ENCODE measurements at places on chromosomes 11 and 22.

DNA sequence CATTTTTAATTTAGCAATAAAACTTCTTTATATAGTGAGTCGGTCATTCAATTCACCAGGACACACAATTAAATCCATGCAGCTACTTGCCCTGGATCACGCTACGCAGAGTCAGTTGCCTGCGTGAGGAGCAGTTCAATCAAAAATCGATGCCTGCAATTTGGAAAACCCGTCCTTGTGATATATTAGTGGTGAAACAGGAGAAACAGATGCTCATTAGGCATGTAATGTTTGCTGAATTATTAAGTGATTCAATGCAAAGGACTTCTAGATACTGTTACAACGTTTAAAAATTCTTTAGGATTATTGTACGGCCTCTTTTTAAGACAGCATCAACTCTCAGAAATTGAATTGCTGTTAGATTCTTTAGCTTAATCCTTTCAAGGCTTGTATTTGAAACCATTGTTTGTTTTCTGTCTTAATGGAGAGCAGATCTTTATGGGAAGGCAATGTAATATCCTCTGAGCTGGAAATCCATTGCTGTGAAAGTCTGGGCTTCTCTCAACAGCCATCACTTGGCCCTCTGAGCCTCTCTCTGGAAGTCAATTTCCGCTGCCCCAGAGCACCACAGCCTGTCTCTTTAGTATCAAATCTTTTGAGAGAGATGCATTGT is 20.1 kb upstream of the PAMR1 start:
- no peak for DNase-seq

DNA sequence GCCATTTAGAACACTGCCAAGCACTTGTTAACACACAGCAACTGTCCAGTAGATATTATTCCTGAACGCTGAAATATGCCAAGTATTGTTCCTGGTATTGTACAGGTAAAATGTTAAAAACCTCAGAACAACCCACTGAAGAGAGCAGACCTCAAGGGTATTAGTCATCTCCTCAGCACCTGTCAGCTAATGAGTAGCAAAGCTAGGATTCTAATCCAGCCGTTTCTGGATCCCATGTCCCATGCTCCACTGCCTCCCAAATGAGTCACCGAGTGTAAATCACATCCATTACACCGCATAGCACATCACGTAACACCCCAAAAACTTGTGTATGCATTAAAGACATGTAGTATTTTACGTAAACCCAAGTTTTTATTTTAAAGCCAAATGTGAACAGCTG is 705.4 kb upstream of the TENM4 start:
- no peak for DNase-seq

- DNase-seq = peak; percentile 22
These were observed 1.6 kb downstream of the YIF1A start for GRCh38 chr11:66287211-66287888.

DNA sequence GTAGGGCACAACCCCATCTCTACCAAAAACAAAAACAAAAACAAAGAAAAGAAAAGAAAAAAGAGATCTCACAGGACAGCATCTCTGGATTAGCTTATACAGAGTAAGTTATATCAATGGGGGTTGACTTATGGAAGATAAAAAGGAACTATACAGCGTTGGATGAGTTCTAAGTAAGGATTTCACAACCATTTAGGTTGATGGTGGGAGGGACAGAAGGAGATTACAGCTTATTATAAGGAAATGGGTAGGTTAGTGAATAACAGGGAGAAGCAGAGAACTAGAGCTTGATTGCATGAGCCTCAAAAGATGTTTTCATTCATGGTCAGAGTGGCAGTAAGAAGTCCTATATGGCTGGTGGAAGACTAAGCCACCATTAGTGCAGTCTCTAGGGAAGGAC is 60.3 kb downstream of the CECR2 start:
- DNase-seq = no peak

GRCh38 chr22:48698618-48699017 is 1129.1 kb downstream of the BRD1 start:
- no peak for DNase-seq

- no peak for DNase-seq
These were observed 7.8 kb upstream of the NFAM1 start for GRCh38 chr22:42439821-42440674.

DNA sequence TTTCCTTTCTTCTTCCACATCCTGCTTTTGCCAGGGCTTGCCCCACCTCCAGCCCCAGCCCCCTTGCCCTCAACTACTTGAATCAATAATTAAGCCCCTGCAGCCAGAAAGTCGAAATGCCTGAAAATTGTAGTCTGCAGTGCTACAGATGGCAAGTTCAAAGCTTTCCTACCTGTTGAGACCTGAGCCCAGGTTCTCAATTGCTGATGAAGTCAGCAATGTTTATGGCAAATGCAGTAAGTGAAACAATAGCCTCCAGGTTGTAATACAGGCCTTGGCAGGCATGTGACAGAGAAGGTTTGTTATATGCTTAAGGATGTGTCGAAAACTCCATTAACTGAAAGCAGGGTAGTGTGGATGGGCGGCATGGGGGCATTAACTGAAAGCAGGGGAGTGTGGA is 181.1 kb upstream of the SESN3 start:
- no peak for DNase-seq

- DNase-seq = peak; percentile 51
These were observed 596 bp upstream of the TNRC6B start for GRCh38 chr22:40176921-40177737.

DNA sequence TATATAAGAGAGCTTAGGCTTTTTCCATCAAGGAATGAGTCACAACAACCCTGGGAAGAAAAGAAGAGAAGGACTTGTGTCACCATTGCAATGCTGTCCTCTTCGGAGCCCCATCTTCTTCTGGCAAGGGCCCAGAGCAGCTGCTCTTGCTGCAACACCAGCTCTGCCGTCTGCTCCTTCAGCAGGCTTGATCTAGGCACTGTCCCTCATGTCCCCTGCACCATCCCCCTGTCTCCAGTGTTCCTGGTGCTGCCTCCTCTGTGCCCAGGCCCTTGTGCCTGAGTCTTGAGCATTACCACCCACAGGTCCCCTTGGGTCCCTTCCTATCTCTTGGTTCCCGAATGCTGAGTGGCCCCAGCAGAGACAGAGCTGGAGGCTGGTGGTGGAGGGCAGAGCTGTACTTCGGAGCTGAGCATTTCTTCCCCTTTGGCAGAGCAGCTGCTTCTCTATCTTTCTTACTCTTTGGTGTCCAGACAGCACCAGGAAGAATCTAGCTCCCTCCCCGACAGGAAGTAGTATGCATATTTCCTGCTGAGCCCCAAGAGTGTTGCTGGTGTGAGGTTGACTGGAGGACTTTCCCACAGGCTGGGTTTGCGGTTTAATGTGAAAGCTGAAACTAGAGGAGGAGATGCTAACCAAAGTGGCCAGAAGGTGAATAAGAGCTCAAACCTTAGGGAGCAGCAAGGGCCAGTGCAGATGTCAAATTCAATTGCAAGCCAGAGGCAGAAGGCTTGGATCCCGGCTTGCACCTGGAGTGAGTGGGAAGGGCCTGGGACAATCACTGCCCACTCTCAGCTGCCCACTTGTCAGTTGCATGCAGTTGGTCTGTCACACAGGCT is 27.8 kb downstream of the WEE1 start:
- peak; percentile 70 for DNase-seq

GRCh38 chr11:104333977-104334376 is 170.0 kb upstream of the PDGFD start:
- no peak for DNase-seq

DNA sequence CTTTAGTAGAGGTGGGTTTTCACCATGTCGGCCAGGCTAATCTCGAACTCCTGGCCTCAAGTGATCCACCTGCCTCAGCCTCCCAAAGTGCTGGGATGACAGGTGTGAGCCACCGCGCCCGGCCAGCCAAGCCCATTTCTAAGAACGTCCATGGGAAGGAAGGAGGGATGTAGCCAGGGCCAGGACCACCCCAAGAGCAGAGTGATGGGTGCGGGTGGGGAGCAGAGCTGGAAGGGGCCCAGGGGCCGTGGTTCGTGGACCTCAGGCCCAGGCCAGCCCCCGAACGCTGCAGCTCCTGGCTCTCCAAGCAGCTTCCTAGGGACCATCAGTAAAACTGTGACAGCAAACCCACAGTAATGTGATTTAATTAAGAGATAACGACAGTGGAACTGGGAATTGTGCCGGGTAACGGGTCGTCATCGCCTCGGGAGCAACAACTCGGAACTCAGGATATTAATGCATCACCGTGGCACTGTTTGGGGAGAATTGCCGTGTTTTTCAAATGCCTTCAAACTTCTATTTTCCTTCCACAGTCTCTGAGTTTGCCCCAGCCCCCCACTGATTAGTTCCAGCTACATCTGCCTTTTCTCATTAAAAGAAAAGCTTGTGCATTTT is 74.3 kb downstream of the BRD1 start:
- DNase-seq = no peak

DNA sequence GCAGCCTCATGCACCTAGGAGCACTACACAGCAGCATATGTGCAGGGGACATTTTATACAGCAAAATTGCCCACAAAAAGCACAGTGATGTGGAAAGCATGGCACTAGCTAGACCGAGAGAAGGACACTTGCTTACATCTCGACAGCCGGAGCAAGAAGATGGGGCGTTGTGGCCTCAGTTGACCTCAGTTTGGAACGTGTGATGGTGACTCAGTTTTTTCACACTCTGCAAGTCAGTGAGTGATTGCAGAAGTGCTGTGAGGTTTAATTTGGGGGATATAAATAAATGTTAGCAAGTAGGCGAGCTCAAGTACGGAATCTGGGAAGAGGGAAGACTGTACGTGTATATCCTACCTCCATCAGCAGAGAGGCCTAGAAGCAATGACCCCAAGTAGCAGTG is 23.3 kb downstream of the LRP5 start:
- DNase-seq = no peak

GRCh38 chr11:74751303-74751702 is 2.7 kb downstream of the RNF169 start:
- DNase-seq = no peak

Measured in right hindlimb (tissue), 1 donor.